LHCN-M2 (cell line): ENCODE measurements at places on chromosomes 2 and 18. TPM values are rescaled to one million over a fixed set of nuclear protein-coding genes. Genes with fewer than 3 reads are reported as not detected.

C2orf66 gene
- total RNA-seq: 0.32 TPM in 1 of 2 replicates, not detected in the other

PLEKHA3 gene
- total RNA-seq: 14.1 and 14.9 TPM in 2 replicates

CFC1B gene
- total RNA-seq: not detected in 2 replicates

HOXD4 gene
- total RNA-seq: not detected in 2 replicates

TMEM17 gene
- total RNA-seq: 2.5 and 2.8 TPM in 2 replicates

RNMT gene
- 19.2 and 20.0 TPM in 2 replicates for total RNA-seq

GNAL gene
- total RNA-seq: 0.17 and 0.58 TPM in 2 replicates

ALK gene
- 0.06 TPM in 1 of 2 replicates, not detected in the other for total RNA-seq

ST6GAL2 gene
- total RNA-seq: not detected in 2 replicates

REG3A gene
- not detected in 2 replicates for total RNA-seq

- no peak for DNase-seq
These were observed 1.4 kb upstream of the UXS1 start for GRCh38 chr2:106195456-106195855.

- peak; percentile 93 for DNase-seq
These were observed 69.9 kb downstream of the SH3BP4 start for GRCh38 chr2:235021752-235022151.

GRCh38 chr2:55224761-55225261, 7.3 kb downstream of the CLHC1 start:
- DNase-seq: no peak

- DNase-seq: no peak
These were observed 119.0 kb upstream of the CELF4 start for GRCh38 chr18:37684590-37684989.

DNA sequence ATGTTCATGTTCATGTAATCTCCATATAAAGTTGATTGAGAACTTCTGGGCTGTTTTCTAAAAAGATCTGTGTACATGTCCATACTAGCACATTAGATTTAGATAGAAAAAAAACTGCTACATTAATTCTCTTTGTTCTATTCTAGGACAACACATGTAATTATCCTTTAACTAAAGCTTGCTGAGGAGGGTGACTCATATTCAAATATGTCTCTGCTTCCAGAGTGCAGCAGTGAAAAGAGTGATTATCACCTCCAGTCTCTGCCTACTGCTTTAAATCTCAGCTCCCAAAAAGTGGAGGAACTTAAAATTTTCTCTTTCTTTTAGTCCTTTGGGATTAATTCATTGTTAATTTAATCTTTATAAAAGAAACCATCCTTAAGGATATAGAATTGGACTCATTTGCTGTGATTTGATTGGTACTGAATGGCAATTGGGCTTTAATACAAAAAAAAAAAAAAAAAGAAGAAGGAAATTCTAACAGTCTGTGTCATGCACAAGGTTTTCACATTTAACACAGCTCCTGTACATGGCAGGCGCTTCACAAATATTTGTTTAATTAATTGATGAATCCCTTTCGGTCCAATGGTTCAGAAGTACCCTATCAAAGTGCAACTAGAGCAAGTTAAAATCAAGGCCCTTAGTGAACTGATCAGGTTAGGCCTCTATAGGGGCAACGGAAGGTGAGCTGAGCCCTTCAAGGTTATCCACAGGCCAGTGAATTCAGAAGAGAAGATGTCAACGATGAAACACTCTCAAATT, 214.0 kb upstream of the KCNJ3 start:
- DNase-seq: peak; percentile 29

DNA sequence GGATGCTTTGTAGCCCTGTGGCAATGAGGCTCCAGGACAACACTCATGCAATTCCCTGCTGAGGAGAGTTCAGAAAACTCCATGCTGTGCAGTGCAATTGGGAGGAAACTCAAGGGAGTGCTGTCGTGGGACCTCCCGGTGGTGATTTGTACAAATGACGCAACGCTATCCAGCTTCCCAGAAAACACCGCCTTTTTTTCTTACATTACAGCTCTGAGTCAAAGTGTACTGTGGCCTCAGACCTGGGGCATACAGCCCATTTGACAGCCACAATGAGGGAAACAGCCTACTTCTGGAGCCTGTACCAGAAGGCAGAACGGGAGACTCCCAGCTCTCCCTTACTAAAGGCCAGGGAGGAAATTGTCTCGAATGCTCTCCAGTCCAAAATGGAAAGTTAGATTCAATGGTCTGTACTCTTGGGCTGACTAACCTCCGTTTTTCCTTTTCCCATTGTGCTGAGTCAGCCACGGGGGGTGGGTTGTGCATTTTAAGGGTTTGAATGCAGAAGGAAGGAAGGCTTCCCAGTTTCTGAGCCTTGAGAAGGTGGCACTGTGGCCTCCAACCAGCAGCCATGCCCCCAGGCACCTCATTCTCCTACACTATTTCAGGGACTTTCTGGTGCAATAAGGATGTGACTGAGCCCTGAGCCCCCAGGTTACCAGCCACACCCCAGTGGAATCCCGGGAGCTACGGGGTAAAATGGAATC, 16.4 kb upstream of the CYP1B1 start:
- DNase-seq: peak; percentile 78

DNA sequence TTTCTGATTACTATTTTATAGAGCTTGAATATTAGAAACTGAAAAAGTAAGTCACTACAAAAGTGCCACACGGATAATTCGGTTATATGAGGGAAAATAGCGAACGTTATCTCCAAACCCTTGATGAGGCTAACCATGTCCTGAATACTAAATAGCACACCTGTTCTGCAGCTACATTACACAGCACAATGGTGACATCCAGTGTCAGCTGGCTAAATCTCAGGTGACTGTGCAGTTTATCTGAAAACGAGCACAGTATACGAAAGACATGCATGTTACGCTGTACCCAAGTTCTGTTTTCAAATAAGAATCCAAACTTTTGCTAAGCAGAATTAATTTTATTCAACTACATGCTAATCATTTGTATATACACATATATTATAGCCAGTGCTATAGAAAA, 9.0 kb downstream of the CCDC68 start:
- DNase-seq: no peak

GRCh38 chr2:75379476-75380210, 180.3 kb upstream of the TACR1 start:
- no peak for DNase-seq

DNA sequence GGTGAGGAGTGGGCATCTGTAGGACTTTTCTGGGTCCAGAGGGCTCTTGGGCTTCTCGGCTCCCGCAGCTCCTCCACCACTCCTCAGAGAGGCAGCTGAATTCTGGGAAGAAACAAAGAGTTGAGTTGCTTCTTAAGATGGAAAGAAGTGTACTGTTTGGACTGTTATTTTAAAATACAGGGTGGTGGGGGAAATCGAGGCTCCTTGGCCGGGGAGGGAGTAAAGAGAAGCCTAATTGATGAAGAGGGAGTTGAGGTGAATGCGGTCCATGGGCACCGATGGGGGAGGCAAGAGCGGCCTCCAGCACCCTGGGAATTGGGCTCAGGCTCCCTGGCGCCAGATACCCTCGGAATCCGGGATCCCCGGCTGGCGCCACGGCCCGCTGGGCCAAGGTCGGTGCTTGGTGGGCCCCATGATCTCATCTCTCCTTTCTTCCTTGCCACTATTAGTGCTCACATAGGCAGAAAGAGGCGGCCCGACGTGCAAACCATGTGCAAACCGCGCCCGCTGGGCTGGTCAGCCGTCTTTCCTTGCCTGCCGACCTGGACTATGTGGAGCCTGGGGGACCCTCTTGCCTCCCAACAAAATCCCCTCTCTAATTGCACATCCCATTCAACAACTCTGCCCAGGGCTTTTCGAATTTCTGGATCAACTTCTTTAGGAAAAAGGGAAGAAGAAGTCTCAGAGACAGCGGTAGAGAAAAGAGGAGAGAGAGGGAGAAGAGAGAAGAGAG, 604 bp upstream of the SIX3 start:
- no peak for DNase-seq

GRCh38 chr2:173058673-173059072, 17.0 kb upstream of the MAP3K20 start:
- peak; percentile 29 for DNase-seq

DNA sequence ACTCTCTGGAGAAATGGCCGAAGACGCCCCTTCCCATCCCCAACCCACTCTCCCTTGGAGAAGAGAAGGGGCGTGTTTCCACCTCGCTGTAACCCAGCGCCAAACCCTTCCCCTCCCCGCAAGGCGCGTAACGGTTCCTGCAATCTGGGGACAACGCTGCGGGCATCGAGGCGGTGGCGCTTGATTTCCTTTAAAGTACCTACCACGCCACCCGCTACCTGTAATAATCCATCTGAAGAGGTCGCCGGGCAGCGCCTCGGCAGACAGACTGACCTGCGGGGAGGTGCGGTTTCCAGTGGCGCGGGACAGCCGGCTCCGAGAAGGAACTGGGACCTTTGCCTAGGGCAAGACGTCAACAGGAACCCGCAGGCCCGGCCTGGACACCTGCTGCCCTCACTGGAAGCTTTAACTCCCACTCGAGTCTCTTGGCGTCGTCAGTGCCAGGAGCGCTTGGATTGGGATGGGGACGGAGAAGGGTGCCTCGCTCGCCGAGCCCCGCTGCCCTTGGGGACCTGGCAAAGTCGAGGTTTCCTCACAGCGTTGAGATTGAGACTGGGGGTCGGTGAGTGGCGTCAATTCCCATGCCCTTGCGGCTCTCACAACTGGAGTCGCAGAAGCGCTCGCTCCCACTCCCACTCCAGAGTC, at the start of gene CYP1B1:
CYP1B1 (minus strand) TSS at position 645 of the 645 bp plus-strand sequence. CDS start 763 bp downstream, outside the sequence.
- DNase-seq: no peak

DNA sequence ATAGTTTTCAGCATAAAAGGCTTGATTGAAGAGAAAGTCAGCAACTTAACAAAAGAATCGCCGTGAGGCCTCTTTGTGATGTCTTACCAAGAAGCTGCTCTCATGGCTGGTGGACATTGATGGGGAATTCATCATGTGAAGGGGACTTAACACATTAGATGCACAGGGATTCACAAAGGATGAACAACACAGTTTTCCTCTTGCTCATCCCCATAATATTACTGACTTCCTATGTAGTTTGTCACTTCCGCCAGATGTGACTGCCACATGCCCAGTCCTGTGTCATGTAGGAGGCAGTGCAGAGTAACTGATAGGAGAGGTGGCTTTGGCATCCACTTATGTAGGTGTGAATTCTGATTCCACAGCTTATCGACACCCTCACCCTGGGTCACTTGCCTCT, 232.6 kb upstream of the LYPD1 start:
- DNase-seq: no peak

- no peak for DNase-seq
These were observed 10.6 kb downstream of the GFPT1 start for GRCh38 chr2:69376403-69376802.

- DNase-seq: no peak
These were observed 41.0 kb downstream of the MYO3B start for GRCh38 chr2:170218931-170219330.

DNA sequence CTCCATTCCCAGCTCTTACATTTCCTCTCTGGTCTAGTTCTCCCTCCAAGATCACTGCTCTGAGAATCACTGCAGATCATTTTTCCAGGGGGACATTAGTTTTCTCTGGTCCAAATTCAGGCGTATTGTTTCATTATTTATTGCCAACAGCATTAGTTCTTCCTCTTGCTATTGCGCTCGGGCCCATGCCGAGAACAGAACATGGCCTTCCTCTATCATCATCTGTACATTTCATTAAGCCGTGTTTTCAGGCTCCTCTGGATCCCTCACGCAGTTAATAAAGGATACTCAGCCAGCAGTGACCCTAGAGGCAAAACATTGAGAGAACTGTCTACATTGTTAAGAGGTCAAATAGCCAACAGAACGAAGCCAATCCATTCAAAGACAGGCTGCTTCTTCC, 63.9 kb downstream of the CCBE1 start:
- no peak for DNase-seq

DNA sequence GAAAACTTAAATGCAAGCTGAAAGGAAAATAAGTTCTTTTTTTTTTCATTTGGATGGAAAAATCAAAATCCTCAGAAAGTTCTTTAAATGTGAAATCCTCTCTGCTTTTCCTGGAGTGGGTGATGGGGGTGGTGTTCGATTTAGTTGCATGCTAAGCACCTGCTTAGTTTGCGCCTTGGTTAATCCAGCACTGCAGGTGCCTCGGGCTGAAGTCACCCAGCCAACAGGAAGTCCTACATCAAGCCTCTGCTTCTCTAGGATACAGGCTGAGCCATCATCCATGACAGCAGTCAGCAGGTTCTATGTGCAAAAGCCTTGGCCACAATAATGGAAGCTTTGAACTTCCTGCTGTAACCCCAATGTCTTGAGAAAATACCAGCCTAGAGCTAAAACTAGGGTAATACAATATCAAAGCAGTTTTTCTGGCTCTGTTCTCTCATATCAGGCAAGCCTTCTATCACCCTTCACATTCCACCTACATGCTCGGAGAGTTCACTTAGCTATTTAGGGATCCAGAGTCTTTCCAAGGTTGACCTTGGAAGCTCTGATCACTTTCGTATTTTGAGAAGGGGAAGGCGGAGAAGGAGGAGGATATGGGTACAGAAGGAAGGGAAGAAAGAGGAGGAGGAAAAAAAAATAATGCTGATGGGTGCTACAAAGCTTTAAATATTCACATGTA, 116.1 kb upstream of the LRRTM1 start:
- DNase-seq: no peak

DNA sequence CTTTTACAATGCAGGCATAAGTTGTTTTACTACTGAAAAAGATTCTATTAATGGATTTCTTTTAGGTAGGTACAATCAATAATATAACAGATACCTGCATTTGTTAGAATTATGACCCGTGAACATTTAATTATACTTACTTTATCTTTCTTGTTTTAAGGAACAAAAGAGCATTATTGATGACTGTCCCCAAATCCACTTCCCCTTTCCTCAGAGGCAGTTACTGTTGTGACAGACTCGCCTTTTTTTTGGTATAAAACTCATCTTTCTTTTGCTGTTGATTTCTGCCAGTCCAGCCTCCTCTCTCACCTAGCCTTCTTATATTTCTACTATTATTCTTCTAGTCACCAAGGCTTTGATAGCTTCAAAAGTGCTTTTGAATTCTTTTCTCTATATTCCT, 12.1 kb downstream of the ACTR3 start:
- DNase-seq: no peak

DNA sequence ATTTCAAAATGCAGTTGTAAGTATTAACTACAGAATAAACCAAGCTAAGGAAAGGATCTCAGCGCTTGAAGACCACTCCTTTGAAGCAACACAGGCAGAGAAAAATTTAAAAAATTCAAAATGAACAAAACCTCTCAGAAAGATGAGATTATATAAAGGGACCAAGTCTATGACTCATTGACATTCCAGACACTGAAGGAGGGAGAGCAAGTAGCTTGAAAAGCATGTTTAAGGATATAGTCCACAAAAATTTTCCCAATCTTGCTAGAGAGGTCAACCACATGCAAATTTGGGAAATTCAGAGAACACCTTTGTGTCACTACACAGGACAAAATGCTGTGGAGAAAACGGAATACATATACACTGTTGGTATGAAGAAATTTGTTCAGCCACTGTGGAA, 112.6 kb upstream of the MC4R start:
- peak; percentile 3 for DNase-seq

- peak; percentile 40 for DNase-seq
These were observed 74.1 kb downstream of the COL4A3 start for GRCh38 chr2:227238238-227239237.

DNA sequence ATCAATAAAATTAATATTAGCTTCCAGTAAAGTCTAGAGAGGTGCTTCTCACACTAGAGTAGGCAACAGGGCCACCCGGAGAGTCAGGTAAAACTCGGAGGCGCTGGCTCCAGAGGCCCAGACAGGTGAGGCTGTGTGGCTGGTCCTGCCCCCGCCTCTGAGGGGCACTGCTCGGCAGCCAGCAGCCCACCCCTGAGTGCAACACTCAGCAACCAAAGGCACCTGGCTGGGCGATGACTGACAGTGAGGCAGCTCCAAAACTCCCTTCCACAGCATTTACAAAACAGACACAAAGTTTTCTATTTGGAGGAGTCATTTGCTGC, 138.8 kb upstream of the ID2 start:
- DNase-seq: no peak
